ENCODE measurements at places on chromosomes 7 and 10.
A peak's percentile ranks its signal among the peaks of the same experiment; 100 is the strongest.

DNA sequence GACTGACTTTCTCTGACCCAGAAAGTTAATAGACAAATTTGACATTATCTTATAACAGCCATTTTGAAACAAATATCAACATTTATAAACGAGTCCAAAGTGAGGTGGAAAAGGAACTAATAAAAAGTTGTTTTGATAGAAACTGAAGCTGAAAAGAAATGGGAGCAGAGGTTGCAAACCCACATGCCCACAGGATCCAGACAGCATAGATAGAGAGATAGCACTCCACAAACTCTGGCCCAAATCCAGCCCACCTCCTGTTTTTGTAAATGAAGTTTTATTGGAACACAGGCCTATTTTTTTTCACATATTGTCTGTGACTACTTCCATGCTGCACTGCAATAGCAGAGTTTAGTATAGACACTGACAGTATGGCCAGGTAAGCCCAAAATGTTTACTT is 171.9 kb downstream of the PRKG1 start:
- no peak for DNase-seq

- peak; percentile 50 for DNase-seq
These were observed 121.9 kb downstream of the PTPN20 start for GRCh38 chr10:47033081-47033480.

DNA sequence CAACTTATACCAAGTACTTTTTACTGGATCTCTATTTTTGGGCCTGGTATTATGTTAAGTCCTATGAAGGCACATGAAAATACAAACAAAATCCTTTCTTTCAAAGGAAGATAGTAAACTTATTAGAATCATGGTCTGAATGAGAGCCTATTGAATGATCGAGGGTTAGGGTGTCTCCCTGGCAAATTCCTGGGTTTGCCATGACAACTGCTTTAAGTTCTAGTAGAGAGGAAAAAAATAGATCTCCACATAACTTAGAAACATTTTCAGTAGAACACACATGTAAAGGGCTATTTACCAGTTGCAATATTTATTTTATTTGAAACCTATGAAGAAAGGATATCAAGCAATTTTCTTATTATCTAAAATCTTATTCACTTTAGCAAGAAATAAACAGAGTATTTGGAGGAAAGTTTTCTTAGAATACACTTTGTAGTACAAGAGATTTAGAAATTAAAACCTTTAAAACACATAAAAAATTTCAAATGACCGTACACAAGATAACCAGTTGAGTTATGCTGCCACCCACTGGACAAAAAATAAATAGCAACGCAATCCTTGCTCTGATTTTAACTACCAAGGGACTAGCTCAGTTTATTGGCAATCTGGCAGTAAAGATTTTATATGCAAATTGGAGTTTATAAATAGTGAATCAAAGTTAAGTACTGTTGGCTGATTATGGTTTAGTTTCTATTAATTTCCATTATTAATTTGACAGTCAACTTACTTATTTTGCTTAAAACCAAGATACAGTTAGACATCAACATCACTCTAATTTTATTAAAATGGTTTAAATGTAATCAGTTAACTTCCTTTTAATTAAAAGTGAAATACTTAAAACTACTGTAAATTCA is 33.9 kb downstream of the CACUL1 start:
- no peak for DNase-seq

DNA sequence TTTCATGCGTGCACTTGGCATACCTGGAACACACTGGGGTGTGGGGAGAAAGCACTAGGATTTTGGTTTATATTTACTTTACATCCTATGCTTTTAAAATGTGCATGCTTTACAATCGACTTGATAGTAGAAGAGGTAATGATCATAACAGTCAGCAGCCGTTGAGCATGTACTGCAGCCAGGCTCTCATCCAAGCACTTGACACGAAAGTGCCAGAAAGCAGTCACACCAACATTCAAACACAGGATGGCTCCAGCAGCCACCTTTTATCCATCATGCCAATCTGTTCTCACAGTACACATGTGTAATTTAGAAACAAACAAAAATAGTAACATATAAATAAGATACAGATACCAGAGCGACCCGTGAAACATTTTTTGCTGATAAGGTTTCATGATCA is 1.2 kb upstream of the FAM241B start:
- DNase-seq: no peak

GRCh38 chr10:114060456-114060855 is 16.8 kb downstream of the ADRB1 start:
- no peak for DNase-seq

DNA sequence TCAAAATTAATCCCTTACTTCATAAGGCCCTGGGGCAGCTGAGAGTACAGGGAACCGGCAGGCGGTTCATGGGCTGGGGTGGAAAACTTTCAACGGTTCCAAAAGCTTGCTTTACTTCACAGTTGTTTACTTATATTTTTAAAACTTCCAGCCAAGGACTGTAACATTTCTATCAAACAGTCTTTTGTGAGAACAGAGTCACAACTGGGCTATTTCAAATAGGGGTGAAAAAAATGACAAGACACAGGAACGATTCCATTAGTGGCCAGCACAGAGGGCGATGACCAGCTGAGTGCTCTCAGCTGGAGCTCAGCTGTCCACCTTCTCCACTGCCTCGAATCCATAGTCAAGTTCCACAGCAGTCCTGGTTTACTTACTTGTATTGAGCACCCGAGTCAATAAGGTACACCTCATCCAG is 48.2 kb downstream of the XPNPEP1 start:
- no peak for DNase-seq

DNA sequence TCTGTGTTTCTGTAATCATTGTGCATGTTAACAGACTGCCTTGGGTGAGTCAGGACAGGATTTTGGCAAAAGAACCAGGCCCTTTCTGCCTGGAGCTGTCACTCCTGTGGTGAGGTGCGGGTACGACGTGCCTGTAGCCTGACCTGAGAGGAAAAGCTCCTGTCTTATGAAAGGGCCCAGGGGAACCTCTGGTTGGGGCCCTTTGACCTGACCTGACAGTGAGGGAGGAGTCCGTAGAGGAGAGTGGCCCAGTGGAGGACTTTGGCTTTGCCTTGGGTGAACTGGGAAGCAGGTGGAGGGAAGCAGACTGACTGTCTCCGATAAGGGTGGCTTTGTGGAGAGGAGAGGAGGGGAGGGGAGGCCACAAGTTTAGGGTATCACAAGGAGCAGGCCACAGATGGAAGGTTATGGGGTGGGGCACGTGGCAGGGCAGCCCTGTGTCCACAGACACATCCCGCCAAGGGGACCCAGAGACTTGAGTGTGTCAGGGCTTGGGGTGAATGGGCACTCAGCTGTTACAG is 6.9 kb downstream of the PFKP start:
- DNase-seq: no peak

- no peak for DNase-seq
These were observed 53.0 kb upstream of the TNKS2 start for GRCh38 chr10:91745090-91745831.

DNA sequence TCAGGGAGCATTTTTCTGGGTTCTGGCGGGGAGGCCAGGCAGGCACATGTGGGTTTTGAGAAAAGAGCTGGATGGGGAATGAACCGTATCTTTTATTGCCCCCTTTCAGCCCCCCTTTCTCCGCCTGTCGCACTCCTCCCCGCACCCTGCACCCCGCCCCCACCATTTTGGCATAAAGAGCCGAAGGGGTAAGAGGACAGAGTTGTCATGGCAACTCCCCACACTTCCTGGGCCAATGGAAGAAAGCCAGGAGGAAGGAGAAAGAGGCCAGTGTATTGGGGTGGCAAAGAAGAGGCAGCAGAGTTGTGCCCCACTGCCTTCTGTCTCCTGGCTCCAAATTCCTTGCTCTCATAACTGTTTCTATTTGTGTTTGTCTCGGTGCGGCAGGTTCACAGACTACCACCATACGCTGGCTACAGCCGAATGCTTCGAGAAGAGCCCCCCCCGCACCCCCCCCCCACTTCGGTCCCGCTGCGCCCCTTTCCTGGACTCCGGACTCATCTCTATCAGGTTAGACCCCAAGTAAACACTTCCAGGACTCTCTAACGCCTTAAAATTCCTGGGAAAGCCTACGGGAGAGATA is 3.4 kb downstream of the KCNIP2 start:
- DNase-seq: peak; percentile 40

GRCh38 chr7:149228831-149229471 is 10.5 kb upstream of the ZNF212 start:
- no peak for DNase-seq

DNA sequence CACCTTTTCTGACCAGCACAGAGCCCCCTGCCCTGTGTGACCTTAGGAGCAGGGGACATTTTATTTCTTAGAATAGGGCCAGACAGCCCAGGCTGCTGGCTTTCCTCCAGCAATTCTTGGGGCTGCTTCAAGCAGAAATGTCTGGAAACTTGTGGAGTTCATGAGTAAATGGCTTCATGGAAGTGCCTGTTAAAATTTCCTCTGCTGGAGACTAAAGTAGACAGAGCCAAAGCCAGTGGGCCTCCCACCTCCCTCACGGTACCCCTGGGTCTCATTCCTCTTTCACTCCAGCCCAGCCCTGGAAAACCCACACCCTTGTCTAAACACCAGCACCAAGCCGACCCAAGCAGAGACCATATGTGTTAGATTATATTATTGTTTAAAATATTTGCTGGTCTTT is 505.5 kb upstream of the ZMIZ1 start:
- DNase-seq: no peak

DNA sequence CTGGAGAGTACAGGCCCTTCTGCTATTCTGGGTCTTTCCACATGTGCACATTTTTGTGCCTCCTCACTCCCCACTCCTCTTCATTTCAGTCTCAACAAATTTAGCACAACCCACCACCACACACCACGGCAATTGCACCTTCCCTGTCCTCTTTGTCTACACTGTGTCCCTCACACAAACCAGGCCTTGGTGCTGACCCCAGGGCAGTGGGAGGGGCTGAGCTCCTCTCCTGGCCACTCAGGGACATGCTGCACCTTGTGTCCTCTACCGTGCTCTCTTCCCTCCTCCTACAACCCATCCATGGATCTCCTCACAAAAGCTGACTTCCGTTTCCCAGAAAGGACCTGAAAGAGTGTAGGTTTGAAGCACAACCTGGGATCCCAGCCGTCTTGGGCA is 90.9 kb upstream of the IKZF1 start:
- DNase-seq: no peak

DNA sequence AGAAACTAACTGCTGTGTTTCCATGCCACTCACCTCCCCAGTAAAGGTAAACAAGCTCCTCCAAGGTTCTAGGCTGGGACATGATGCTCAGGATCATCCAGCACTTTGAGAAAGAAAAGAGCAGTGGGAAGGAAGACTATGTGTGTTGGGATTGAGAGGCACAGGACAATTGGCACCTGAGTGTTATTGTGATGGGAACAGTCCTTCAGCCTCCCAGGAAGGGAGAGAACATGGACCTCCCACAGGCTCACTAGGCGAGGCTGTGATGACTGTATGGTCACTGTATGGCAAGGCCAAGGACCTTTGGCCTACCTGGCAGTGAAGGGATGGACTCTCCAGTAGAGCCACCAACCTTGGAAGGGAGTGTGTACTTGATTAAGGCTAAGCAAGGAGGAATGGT is 123.2 kb upstream of the UNC5B start:
- DNase-seq: no peak

- no peak for DNase-seq
These were observed 15.1 kb downstream of the FXYD4 start for GRCh38 chr10:43386549-43386948.

- no peak for DNase-seq
These were observed 23.9 kb upstream of the CALD1 start for GRCh38 chr7:134755422-134756022.

DNA sequence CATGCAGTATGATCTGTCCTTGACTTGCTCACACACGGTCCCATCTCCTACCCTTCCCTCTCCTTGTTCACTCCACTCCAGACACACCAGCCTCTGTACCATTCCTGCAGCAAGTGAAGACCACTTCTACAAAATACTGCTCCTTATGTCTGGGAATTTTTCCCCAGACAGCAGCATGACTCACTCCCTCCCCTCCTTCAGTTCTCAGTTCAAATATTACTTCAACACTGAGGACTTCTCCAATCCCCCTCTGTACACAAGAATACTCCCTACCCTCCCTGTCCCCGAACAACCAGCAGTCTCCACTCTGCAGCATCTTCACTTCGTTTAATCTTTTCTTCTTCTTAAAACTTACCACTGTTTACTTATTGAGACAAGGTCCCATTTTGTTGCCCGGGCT is 474.0 kb downstream of the GPAM start:
- no peak for DNase-seq

DNA sequence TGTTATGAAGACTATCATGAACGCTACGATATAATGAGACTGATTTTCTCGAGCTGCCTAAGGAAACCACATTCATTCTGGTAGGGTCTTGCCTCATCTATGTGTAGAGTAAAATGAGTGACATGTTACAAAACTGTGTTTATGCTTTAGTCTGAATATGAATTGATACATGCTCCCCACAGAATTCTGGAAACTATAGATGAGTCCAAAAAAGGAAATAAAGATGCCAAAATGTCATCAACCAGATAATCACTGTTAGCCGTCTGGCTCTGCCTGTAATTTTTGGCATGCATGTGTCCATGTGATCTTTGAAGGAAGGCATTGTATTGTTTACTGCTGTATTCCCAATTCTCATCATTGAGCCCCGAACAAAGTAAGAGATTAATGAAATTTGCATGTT is 42.6 kb upstream of the GPR37 start:
- no peak for DNase-seq

DNA sequence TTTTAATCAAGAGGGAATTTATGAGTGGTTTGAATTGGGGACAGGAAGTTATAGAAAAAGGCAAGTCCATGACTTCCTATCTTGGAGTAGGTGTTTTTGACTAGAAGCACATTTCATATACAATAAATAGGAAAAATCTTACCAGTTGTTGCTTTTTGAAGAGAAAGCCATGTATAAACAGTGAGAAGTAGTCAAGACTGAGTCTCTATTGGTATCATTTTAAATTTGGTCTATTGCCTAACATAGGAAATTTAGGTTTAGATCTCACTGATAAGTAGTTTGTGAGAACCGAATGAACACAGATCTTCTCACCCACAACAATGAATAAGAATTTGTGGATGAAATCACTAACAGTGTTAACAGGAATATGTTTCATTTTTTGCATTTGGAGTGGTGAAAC is 387.2 kb downstream of the BBS9 start:
- no peak for DNase-seq

DNA sequence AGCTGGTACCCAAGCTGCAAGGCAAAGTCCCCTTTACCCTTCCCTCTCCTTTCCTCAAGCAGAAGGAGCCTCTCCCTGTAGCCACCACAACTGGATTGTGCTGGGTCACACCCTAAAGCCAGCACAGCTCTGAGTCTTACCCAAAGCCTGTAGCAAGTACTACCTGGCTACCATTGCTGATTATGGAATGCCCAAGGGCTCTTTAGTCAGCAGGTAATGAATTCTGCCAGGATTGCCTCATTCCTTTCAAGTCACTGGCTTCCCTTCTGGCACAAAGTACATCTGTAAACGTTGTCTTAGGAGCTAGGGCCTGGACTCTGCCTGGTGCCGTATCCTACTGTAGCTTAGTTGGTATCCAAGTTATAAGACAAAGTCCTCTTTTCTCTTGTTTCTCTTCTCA is 52.0 kb downstream of the FAS start:
- DNase-seq: no peak

- no peak for DNase-seq
These were observed 227.5 kb upstream of the CHRM2 start for GRCh38 chr7:136640977-136641376.

GRCh38 chr7:42605406-42606192 is 306.3 kb downstream of the C7orf25 start:
- DNase-seq: no peak

GRCh38 chr10:122696687-122697086 is 3.0 kb downstream of the C10orf120 start:
- DNase-seq: no peak

GRCh38 chr7:39761449-39761848 is 138.1 kb downstream of the RALA start:
- DNase-seq: no peak

- no peak for DNase-seq
These were observed 188.8 kb downstream of the ZNF438 start for GRCh38 chr10:30842894-30843293.

Measured in natural killer cell treated with Interleukin-12 subunit alpha and Interleukin-12 subunit beta and Interleukin-15 and Interleukin-18, amount 100 ng/mL, for 72 hours (primary cell).